ENCODE measurements at places on chromosomes 11 and 22.

DNA sequence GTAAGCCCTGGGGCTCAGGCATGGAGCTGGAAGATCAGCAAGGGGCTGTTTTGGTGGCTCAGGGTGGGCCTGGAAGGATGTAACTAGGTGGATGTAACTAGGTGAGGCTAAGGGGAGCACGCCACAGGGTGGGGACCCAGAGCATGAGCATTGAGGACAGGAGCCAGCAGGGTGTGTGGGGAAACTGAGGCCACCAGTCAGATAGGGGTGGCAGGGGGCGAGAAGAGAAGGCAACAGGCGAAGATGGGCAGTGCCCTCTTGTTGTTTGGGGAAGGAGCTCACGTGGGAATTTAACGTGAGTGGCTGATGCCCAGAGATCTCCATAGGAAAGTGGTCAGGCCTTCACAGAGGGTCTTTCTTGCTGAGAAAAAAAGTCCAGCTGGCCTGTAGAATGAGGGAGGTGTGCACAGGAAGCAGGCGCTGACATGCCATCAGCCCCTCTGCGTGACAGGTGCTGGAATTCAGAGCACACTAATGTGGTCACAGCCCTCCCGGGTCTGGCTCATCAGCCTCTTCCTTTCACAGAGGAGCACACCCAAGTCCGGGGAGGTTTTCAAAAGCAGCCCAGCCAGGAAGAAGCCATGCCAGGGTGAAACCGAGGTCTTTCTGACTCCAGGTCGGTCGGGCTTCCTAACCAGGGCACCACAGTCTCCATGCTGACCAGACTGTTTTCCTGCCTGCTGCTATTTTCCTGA, 54.6 kb upstream of the PAX6 start:
- DNase-seq, result no peak

GRCh38 chr11:119684361-119685110, 44.5 kb downstream of the NECTIN1 start:
- DNase-seq, result no peak

DNA sequence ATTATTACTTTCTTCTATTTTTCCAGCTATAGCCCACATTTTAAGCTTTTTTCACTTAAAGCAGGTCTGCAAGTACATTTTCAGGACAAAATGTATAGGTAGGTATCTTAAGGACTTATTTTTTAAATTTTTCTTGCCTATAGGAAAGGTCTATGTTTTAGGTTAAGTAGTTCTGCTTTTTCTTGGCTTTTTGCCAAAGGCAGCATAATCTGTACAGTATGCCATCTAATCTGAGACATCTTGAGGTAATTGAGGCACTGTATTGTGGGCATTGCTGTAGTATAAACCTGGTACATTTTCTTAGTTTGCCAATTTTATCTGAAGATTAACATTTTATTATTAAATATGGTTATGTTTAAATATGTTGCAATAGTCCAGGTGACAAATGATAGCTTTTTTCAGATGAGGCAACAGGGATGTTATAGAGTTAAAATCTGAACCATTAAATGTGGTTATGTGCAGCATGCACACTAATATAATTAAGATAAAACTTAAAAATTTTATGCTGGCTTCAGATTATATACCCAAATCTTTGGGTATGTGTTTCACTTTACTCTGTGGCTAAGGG, 42.9 kb downstream of the QSER1 start:
- no peak for DNase-seq

DNA sequence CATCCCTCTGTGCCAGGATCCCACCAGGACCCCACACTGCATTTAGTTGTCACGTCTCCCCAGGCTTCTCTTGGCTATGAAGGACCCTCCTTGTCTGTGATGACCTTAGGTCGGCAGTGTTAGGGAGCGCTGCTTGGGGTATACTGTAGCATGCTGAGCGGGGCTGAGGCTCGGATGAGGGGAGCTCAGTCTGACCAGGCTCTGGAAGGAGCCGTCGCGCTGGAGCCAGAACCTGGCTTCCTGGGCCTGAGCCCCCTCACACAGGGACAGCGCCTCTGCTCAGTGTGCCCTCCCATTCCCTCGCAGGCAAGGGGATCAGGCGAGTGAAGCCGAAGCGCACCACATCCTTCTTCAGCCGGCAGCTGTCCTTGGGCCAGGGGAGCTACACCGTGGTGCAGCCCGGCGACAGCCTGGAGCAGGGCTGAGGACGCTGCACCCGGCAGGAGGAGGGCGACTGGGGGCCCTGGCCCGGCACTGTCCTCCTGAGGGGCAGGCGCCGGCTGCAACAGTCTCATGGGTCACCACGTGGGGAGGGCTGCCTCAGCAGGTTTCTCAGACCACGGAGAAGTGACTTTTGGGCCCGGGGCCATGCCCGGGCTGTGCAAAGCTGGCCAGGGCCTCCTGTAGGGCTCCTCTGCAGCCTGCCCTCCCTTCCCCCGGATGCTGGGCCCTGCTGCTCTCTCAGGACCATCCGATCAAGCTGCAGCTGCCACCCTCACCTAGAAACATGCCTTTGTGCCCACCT, 11.5 kb upstream of the NEAT1 start:
- DNase-seq, result no peak

- peak; percentile 92 for DNase-seq
Measured at GRCh38 chr11:3808861-3809623, 682 bp downstream of the PGAP2 start.

GRCh38 chr22:40040927-40041326, 46.2 kb downstream of the FAM83F start:
- no peak for DNase-seq

GRCh38 chr11:41988951-41989572, 529.6 kb upstream of the LRRC4C start:
- no peak for DNase-seq

- no peak for DNase-seq
Measured at GRCh38 chr22:37994049-37994448, 9.7 kb upstream of the SOX10 start.

- DNase-seq, result no peak
Measured at GRCh38 chr11:130404727-130405126, 23.7 kb downstream of the ADAMTS8 start.

- no peak for DNase-seq
Measured at GRCh38 chr11:116101902-116102301, 597.7 kb upstream of the CADM1 start.

- DNase-seq, result peak; percentile 97
Measured at GRCh38 chr22:43228330-43228729, 41.4 kb upstream of the TTLL12 start.

DNA sequence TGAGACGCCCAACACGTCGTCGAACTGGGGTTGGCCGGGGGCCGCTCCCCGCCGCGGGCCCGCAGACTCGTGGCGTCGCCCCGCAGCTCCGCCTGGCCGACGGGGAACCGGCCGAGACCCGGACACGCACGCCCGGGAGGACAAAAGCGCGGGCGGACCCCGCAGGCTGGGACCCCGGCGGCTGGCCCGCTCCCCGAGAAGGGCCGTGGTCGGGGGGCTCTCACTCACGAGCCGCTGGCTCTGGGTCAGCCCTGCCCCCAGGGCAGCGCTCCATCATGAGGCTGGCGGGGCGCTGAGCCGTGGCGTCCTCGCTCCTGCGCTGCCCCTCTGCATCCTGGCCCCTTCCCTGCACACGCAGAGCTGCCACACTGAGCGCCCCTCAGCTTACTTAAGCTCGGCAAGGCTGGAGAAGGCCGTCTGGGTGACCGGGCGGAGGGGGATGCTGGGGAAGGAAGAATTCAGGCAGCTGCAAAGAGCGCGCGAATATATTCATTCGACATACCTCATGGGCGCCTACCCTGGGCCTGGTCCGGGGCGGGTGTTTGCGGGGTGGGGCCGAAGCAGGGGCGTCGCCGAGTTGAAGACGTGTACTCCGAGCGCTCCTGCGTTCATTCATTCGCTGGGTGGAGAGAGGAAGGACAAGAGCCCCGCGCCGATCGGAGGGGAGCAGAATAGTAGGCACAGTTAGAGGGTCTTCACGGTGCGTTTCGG, 579 bp upstream of the CYB5R2 start:
- peak; percentile 69 for DNase-seq

- DNase-seq, result no peak
Measured at GRCh38 chr11:17516551-17517150, 27.6 kb downstream of the USH1C start.

GRCh38 chr11:41284354-41284753, 175.1 kb downstream of the LRRC4C start:
- DNase-seq, result no peak

All from HuH-7 (cell line).